ENCODE measurements at places on chromosomes 6 and 20. TPM values are rescaled to one million over a fixed set of nuclear protein-coding genes. Genes with fewer than 3 reads are reported as not detected.

DNA sequence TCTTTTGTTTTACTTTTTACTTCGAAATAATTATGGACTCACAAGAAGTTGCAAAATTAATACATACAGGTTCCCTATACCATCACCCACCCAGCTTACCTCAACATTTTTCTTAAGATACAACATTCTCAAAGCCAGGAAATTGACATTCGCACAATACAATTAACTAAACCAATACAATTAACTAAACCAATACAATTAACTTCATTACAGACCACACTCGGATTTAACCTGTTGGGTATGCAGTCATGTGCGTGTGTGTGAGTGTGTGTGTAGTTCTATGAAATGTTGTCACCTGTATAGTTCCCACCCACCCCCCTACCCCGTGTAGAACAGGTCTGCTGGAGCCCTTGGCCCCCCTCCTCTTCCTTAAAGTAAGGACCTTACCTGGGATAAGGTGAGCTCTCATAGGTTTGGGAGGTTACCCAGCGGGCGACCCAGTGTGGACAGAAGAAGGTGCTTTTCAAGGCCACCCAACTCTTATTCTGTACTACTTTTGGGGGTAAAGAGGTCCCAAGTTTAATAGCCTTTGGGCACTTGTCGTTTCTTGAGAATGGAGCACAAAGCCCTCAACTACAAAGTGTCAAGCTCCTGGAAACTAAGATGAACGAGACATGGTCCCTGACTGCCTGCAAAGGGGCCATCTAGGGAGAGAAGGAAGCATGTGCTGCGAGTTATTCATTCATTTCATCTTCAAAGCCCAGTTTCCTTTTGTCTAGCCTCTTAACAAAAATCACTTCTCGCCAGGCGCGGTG lies 544 bp upstream of the STK38 start:
- DNase-seq = no peak

DNA sequence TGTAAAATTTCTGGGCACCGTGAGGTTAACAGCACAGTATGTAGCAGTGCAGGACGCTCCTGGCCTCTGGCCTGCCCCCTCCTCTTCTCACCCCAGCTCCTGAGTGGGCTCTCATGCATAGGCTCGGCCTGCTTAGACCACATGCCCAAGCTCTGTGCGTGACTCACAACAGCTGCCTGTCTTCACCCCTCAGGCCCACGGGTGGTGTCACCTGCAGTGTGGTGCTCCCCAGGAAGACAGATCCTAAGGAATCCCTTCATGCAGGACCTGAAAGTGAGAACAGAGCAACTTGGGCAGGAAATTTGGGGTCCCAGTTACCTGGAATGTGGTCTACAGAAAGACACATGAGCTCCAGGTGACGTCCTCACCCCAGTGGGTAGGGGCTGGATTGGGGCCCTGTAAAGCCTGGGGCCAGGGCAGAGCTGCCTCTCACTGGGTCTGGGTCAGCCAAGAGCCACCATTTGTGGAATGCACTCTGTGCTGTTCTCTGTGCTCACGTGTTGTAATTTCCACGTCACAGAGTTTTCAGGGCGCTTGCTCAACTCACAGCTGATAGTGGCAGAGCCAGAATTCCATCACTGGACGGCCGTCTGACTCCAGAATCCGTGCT lies 37.0 kb upstream of the PXDC1 start:
- DNase-seq = no peak

GRCh38 chr6:20137240-20137639 lies 75.0 kb downstream of the MBOAT1 start:
- no peak for DNase-seq

DNA sequence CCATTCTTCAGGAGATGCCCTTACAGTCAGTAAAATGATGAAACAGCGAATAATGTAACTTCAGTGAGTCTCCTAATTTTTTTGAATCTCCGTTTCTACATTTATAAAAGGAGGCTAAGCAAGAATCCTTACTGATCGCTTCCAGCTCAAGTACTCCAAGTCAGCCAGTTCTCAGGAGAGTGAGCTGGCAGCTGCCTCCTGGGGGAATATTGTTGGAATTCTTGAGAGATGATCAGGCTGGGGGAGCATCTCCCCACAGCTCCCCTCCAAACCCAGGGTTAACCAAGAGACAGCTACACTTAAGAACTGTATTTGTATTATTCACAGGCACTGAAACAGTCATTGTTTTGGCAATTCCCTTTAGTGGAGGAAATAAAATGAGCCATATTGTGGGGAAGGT lies 89.1 kb upstream of the PCSK2 start:
- DNase-seq = no peak

SLC35D3 gene
- not detected for total RNA-seq

DNA sequence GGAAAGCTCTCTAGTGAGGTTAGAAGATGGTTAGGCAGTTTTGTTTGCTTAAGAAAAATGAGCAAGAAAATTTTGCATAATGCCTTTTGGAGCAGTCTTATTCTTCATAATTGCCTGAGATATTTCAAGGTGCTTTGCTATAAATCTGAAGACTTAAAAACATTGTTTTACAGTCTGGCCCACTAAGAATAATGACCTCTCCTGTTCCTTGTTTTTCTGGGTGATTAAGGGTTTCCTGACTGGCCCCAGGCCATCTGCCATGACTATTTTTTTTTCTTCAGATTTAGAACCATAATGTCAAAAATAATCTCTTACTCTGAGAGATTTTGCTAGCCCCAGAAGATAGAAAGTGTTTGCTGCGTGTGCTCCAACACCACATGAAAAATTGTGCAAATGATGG lies 72.3 kb upstream of the CENPW start:
- no peak for DNase-seq

GRCh38 chr6:26524722-26525370 lies 13.3 kb upstream of the HMGN4 start:
- no peak for DNase-seq

- DNase-seq = peak; percentile 50
Observed at GRCh38 chr20:45970646-45971424, 1.2 kb downstream of the ZNF335 start.

TINAG gene
- total RNA-seq = not detected

- no peak for DNase-seq
Observed at GRCh38 chr20:61533231-61533631, 281.2 kb downstream of the CDH4 start.

FGD2 gene
- total RNA-seq = 18.3 TPM

GHRH gene
- total RNA-seq = not detected

GRCh38 chr6:134870677-134871498 lies 79.0 kb downstream of the ALDH8A1 start:
- no peak for DNase-seq

DNA sequence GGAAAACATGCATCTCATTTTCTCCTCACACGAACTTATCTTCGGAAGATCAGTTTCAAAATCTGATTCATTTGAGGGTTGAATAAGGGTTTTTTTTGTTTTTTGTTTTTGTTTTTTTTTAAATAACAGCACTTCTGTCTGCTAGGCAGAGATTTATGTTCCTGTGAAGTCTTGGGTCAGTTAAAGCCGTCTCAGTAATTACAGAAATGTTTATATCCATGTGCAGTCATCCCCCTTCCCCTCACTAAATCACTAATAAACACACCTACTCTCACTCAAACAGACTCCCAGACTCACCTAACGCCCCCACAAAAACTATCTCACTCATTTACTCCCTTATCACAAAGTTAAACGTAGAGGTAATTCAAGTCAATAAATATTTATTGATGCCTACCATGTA lies 214.2 kb upstream of the SUPT3H start:
- no peak for DNase-seq

PROCR gene
- 87.0 TPM for total RNA-seq

- no peak for DNase-seq
Observed at GRCh38 chr6:54002116-54002515, 109.1 kb upstream of the MLIP start.

DNA sequence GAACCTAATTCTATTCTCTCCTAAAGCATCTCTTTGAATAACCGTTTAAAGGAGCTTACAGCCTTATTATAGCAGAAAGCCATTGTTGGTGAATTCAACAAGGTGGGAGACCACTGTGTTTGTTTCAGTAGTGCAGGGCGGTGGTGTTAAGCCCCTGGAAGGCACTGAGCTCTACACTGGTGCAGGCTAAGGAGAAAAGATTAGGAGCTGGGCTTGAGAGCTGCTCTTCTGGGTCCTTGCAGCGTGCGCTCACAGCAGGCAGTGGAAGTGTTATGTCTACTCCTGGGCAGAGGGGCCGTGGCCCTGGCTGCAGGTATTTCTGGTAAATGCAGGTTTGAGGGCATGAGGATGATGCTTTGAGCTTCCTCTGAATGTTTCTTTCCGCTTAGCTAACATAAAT lies 361.2 kb downstream of the RNF144B start:
- DNase-seq = no peak

TDRD6 gene
- 0.25 TPM for total RNA-seq

GRCh38 chr20:59751075-59751711 lies 146.9 kb downstream of the PHACTR3 start:
- peak; percentile 87 for DNase-seq

CALHM6 gene
- total RNA-seq = 1.1 TPM

PCMT1 gene
- 71.5 TPM for total RNA-seq

DNA sequence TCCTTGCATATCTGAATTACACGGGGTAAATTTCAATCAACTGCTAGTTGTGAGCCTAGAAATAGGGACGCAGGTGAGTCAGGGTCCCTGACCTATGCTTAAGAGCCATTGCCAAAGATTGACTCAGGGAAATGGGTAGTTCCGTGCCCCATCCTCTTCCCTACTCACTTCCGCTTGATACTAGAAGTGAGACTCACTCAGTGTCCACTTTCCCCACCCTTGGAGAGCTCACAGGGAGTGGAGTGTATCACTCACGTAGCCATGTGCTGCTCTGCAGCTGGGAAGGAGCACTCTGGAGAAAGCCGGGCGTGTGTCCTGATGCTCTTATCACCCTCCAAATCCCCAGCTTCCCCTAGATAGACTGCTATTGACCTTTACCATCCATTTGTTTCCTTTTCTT lies 543 bp upstream of the MUC22 start:
- no peak for DNase-seq

DNA sequence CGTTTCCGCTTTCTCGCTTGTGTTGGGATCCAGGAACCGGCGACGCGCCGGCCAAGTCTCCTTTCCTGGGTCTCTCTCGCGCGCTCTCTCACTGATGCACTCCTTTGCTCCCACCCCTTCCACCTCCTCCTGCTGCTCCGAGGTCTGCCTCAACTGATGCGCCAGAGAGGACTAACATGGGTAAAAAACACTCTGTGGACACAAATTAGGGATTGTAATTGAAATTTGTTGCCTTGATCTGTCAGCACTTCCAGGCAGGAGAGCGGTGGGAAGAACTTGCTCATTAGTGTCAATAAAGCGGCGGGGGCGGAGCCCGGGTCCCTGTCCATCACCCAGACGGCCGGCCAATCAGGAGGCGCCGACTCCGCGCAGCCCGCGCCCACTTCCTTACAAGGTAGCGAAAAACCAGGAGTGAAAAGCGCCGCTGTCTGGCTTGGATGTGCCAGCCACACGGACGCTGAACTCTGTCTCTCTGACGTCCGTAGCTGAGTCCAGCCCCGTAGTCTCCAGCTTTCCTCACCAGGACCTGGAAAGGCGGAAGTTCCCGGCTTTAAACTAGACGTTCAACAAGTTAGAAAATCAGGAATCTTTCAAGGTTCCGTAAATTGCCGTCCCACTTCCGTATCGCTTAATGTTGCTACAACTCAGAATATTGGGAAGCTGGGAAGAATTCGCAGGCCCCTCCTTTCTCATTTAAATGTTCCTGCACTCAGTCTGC lies at the start of gene TBX18:
TSS of gene TBX18 (minus strand) at position 267 of the 718 bp plus-strand sequence. CDS start 417 bp downstream, outside the sequence.
- DNase-seq = peak; percentile 63

- peak; percentile 25 for DNase-seq
Observed at GRCh38 chr6:105492706-105493673, 90.1 kb upstream of the PREP start.

DNA sequence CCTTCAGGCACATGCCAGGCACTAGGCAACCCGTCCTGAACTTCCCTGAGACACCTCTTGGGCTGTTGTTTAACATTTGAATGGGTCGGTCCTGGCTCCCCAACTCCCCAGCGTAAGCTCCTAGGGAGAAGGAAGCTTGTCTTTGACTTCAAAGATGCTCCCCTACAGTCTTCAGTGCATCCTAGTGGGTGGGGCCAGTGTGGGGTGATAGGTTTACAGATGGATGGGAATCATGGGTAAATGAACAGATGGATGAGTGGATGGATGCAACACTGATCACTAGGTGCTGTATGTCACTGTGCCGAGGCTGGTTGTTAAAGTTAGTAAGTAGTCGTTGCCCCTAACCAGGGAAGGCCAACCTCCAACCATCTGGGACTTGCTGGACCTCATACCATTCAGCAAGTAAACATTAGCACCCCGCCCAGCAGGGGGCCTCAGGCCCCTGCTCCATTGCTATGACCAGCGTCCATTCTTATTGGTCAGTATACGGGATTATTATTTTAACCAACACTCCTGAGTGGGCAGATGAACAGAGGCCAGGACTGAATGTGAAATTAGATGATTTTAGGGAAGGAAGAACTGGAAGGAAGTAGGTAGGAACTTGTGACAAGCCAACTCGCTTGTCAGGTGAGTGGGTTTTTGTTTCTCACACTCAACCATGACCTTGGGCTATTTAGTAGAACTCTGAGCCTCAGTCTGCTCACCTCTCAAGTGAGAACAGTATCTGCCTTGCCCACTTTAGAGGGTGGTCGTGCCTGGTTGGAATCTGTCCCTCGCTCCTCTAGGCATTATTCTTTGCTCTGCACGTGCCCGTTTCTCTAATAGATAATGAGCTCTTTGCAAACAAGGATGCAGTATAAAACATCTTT lies 82.9 kb upstream of the FOXP4 start:
- peak; percentile 41 for DNase-seq

DNA sequence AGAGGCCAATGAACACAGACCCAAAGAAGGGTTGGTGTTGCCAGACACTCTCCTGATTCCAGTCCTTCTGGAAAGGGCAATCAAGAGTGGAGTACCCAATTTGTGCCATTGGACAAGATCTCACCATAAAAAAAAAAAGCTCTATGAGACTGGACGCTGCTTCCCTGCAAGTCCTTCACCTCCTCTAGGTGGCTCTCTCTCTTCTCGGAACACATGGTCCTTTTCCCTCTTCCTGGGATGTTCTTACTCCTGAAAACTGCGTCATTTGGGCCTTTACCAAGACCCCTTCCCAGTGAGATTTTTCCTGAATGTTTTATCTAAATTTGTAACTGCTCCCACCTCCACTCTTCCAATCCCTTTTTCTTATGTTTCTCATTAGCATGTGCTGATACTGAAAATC lies 280.8 kb downstream of the FOXA2 start:
- DNase-seq = no peak

ULBP1 gene
- 0.42 TPM for total RNA-seq

- DNase-seq = no peak
Observed at GRCh38 chr6:133648581-133648980, 240.3 kb upstream of the TCF21 start.

DACT2 gene
- 0.17 TPM for total RNA-seq

GRCh38 chr6:70709826-70710225 lies 42.1 kb downstream of the SMAP1 start:
- no peak for DNase-seq

OOEP gene
- not detected for total RNA-seq
